ENCODE measurements at places on chromosomes 7 and 10.

GRCh38 chr7:156167417-156167807, 355.1 kb upstream of the SHH start:
- no peak for DNase-seq

GRCh38 chr7:137667633-137668387, 179.0 kb downstream of the DGKI start:
- peak; percentile 96 for DNase-seq

GRCh38 chr7:17772581-17773288, 167.6 kb downstream of the SNX13 start:
- no peak for DNase-seq

GRCh38 chr10:3126741-3127346, 45.7 kb downstream of the PITRM1 start:
- peak; percentile 31 for DNase-seq

GRCh38 chr7:153297141-153297540, 537.6 kb downstream of the ACTR3B start:
- no peak for DNase-seq

GRCh38 chr10:3104251-3104918, 37.0 kb downstream of the PFKP start:
- DNase-seq: no peak

DNA sequence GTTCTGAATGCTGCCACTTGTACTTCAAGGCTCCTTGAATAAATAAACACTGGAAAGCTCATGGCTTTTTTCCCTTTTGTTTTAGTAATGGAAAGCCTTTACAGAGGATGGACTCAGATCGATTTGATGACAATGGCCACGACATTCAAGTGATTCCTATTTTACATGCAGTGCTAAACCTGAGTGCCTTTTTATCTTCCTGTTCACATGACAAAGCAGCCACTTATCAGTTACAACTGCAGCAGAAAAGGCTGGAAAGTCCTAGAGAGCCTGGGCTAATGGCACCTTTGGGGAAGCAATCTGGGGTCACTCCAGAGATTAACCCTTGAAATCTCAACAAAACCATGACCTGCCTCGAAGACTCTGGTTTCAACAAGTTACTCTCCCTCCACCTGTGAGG, 249.0 kb upstream of the AUTS2 start:
- no peak for DNase-seq

- no peak for DNase-seq
Measured at GRCh38 chr10:44995581-44995913, 5.2 kb upstream of the ZNF22 start.

- no peak for DNase-seq
Measured at GRCh38 chr10:79152423-79152817, 83.7 kb downstream of the ZMIZ1 start.

GRCh38 chr10:88489107-88489506, 94.0 kb downstream of the RNLS start:
- DNase-seq: no peak

DNA sequence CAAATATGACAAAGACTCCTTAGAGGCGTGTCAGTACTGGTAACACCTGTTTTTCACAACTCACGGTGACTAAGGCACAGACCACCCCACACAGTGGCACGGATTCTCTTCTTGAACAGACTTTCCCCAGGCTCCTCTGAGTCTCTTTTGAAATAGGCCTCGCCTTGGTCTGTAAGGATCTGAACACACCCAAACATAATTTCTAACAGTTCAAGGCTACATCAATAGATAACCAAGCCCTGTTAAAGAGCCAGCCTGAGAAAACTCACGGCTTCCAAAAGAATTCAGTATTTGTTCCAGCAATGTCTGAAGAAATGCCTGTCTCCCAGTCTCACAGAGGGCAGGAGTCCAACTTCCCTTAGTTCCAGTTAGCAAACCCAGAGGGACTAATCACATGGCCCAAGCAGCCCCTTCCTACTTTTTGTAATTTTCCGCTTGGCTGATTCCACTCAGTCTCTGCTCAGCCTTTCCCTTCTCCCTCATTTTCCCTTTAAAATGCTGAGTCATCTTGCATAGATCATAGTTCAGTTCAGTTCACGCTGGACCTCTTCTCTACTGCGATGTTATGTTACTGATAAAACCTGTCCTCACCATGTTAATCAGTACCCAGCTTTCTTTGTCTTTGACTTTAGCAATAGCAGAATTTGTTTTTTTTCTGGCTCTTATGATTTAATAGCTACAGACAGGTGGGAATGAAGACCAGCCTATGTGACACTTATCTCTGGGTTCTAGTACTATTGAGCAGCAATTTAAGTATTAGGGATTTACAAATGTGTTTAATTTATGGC, 22.6 kb upstream of the AKR1C3 start:
- DNase-seq: peak; percentile 77

DNA sequence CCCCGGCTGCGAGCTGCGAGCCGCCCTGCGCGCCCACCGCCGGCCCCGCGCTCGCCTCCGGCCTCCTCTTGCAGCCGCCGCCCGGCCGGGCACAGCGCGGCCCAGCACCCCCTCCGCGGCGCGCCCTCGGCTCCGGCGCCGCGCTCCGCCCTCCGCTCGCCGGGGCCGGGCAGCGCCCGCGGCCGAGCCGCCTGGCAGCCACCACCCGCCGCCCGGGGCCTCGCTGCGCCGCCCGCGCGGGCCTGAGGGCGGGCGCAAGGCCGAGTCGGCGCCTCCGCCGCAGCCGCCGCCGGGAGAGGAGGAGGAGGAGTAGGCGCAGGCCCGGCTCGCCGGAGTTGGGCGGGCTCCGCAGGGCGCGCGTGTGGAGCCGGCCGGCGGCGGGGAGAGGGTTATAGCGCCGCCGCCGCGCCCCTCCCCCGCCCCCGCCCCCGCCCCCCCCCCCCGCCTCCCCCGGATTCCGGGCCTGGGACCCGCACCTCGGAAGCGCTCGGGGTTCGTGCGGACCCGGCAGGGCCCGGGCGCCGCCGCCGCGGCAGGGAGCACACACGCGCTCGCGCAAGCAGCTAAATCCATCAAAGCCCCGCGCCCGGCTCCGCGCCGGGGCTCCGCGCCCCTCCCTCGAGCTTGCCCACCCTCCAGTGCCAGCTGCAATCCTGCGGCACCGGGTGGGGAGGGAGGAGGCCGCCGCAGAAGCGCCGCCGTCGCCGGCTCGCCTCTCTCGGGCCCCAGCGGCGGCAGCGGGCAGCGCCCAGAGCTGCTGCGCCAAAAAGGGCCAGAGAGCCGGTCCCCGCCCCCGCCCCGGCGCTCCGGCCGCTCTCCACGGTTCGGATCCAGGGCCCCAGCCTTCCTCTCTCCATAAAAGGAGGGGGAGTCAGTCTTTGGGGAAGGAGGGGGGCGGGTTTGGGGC, at the start of gene PDGFA:
TSS of gene PDGFA (minus strand) at position 363 of the 907 bp plus-strand sequence. CDS start 845 bp downstream, outside the sequence.
- peak; percentile 77 for DNase-seq

DNA sequence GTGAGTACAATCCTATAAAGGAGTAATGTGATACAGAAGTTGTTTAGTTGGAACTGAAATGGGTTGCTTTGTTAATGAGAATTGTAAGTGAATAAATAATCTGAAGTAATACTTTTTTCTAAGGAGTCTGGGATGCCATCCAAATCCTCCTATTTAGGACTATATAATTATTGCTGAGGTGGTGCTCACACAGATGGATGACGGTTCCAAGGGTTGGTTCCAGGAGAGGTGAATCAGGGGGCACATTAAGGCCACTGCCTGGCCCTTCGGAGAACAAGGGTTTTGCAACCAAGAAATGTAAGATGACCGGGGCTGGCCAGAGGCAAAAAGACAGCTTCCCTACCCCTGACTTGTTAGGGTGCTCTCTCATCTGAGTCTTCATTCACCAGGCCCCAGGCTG, 352.7 kb downstream of the PHTF2 start:
- no peak for DNase-seq

DNA sequence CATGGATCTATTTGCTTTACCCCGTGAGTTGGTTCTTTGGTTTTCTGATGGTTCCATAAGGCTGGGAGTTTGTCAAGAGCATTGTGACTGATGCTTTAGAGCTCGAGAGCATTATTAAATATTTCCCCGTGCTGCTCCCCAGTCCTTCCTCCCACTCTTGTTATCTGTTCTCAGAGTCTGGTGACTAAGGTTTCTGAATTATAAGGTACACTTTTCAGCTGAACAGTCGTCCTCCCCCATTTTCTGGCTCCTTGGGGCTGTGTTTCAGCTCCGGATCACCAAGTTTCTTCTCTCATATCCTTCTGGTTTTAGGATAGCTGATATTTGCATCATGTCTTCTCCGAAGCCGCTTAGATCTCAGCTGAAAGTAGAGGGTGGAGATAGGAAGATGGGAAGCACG, 57.8 kb upstream of the CACNB2 start:
- DNase-seq: no peak

GRCh38 chr7:81430761-81431160, 339.1 kb downstream of the HGF start:
- DNase-seq: no peak

GRCh38 chr7:22642454-22642853, 84.5 kb upstream of the IL6 start:
- DNase-seq: no peak

DNA sequence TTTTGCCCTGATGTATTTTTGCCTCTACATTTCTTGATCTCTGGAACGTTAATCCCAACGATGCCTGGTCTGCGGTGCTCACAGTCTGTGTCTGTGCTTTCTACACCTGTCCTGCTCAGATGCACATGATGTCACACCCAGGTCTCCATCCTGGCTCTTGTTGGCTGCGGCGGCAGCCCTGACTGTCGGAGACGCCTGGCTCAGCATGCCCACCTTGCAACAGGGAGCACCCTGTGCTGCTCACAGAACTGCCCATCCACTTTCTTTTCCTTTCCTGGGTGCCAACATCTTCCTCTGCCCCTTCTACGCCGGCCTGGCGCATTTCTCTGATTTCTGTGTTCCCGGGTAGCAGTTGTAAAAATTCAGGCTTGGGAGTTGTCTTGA, 106.2 kb downstream of the CUX1 start:
- DNase-seq: no peak

Data from fibroblast of skin of back (primary cell).